ENCODE measurements at places on chromosomes 11 and 22. TPM values are rescaled to one million over a fixed set of nuclear protein-coding genes. Genes with fewer than 3 reads are reported as not detected.

The SLC22A24 gene
- not detected for total RNA-seq

The TBX1 gene
- 13.0 TPM for total RNA-seq

DNA sequence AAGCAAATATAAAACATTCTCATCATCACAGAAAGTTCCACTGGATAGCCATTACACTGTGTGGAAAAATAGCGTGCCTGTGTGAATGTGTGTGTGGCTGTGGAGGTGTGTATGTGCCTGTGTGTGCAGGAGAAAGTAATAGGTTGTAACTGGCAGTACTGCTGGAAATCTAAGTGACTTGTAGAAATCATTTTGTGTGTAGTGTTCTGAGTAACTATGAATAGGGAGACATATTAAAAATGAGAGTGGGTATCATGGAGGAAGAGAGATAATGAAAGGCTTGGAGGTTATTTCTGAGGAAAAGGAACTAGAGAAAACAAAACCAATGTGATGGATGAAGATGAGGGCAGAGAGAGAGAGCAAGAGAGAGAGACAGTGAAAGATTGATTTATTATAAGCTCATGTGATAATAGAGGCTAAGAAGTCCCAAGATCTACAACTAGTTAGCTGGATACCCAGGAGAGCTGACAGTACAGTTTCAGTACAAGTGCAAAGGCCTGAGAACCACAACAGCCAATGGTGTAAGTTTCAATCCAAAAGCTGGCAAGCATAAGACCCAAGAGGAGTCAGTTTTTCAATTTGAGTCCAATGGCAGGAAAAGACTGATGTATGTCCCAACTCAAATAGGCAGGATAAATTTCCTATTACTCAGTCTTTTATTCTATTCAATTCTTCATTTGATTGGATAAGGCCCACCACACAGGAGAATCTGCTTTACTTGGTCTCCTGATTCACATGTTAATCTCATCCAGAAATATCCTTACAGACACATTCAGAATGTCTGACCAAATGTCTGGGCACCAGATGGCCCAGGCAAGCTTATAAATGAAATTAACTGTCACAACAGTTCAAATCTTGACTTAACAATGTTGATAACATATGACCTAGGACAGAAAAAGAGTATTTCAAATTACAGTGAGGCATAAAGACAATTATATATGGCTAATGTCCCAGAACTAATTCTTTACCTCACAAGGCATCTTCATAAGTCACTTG lies 14.9 kb downstream of the KBTBD3 start:
- DNase-seq = no peak

GRCh38 chr11:72965672-72966071 lies 151.5 kb downstream of the ATG16L2 start:
- no peak for DNase-seq

The CBLIF gene
- not detected for total RNA-seq

- DNase-seq = peak; percentile 57
These were observed 67.7 kb downstream of the BCL2L13 start for GRCh38 chr22:17705951-17706900.

DNA sequence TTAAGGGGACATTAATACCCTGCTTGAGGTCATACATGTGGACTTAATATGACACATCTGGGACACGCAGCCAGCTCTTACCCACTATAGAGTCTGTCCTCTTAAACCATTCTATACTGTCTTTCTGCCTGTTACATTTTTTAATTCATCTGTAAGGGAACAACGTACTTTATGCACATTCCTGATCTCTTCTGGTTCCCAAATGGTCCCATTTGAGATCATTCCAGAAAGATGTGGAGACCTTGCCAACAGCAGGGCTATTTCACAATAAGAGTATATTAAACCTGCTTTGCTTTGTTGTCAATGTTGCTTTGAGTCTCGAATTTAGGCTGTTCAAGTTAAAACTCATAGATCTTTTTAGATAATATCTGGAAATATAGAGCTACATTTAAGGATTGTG lies 332.2 kb upstream of the RAG2 start:
- DNase-seq = no peak

DNA sequence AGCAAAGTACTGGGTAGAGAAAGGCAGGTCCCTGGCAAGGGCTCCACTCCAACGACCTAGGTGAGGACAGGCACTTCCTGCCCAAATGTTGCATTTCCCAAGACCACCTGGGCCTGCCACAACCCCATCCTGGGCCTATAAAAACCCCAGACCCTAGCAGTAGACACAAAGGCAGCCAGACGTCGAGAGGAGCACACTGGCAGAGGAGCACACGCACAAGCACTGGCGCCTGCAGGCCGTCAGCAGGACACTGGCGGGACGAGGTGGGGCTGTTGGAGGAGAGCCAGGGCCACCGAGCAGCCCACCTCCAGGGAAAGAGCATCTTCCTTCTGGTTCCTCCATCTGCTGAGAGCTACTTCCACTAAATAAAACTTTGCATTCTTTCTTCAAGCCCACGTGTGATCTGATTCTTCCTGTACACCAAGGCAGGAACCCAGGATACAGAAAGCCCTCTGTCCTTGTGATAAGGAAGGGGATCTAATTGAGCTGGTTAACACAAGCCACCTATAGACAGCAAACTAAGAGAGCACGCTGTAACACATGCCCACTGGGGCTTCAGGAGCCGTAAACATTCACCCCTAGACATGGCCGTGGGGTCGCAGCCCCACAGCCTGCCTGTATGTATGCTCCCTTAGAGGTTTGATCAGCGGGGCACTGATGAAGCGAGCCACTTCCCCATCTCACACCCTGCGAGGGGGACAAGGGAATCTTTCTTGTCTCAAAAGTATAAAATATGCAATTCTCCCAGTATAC lies 89.7 kb upstream of the MTMR2 start:
- no peak for DNase-seq

DNA sequence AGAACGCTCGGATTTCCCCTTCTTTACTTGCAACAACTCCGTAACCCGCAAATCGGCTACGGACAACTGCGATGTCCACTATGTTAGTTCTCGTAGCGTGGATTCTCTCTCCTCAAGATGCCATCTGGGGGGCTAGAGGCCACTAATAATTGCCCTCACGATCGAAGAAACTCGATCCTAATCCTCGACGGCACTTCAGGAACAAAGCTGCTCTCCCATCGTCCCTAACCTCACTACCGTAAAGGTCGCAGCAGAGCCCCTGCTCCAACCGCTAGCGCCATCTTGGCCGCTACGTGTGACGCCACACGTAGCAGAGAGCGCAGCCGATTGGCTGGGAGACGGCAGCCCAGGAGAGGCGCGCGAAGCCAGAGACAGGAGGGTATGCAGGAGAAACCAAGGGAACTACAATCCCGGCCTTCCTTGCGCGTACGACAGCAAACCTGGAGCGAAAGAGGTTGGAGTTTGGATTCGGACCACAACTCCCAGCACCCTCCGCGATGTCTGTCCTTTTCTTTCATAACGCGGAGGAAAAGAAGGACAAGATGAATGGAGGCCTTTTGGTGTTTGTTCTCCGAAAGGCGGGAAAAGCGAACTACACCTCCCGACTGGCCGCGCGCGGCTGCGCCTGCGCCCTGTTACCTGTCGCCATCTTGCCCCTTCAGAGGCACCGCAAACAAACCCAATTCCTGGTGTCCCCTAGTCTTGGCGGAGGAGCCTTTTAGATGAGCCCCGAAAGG lies at the start of gene EMSY:
Gene EMSY (plus strand): TSS at position 635 of the 737 bp plus-strand sequence. CDS start 1,921 bp downstream, outside the sequence.
- DNase-seq = peak; percentile 96

The MEN1 gene
- total RNA-seq = 18.7 TPM

The MTFP1 gene
- total RNA-seq = 9.1 TPM

- no peak for DNase-seq
These were observed 3.8 kb downstream of the DCPS start for GRCh38 chr11:126307706-126308105.

The VPREB3 gene
- not detected for total RNA-seq

GRCh38 chr11:3148990-3149851 lies 15.9 kb downstream of the OSBPL5 start:
- no peak for DNase-seq

DNA sequence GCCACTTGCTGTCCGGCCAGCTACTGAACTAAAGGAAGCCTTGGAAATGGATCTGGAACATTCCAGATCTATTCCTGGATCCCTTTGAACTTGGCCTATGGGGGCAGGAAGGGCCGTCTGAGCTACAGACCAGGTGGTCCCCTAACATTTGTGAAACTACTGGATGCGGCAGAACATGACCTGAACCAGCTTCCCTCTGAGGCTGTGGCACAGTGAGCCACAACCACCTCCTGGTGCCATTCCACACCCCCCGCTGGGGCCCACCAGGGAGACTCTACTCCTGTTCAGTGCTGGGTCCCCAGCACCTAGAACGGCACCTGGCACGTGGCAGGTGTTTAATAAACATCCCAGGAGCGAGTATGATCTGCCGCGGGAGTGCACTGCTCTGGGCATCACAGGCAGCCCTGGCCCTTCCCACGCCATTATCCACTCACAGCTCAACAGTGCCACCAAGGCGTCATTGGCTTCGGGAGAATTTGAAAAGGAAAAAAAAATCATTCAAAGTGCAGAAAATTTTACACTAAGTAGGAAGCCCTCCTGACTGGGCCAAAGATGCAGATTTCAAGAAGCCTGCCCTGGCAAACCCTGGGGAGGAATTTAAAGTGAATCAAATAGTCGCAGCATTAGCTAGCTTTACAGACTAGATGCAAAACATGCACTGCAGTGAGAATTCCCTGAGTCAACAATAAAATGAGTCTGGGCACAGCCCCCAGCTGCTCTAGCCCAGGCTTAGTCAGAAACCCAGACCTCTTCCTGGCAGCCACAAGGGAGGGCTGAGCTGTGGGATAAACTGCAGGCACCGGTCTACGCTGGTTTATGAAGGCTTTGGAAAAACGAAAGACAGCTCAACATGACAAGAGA lies 14.3 kb upstream of the EFCAB6 start:
- DNase-seq = no peak

The APOL4 gene
- total RNA-seq = 34.4 TPM

DNA sequence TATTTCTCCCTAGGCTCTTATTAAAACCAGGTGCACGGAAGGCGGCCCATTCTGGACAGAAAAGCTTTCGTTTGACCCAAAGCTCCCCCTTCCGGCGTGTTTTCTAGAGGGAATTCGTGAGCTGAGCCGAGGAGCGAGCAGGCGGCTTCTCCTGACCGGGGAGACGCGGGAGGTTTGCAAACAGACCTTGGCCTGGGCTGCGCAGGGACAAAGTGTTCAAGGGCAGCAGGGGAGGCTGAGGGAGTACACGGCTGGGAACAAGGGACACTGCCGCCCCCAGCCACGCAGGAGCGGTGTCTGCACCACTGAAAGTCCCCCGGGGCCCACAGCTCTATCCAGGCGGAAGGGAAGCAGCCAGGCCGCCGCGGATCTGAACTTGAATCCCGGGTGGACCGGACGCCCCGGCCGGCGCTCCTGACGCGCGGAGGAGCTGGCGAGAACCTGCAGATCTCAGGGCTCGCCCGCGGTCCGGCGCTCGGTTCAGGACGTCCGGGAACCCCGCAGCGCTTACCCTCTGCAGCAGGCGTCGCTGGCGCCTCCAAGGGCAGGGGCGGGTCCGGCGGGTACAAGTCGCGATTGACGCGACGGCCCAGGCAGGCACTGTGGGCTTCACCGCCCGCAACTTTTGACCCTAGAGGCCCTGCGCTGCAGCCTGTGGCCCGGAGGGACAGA lies 101.9 kb downstream of the WT1 start:
- peak; percentile 66 for DNase-seq

The ADM2 gene
- total RNA-seq = 4.6 TPM

The SLC7A4 gene
- 8.1 TPM for total RNA-seq

DNA sequence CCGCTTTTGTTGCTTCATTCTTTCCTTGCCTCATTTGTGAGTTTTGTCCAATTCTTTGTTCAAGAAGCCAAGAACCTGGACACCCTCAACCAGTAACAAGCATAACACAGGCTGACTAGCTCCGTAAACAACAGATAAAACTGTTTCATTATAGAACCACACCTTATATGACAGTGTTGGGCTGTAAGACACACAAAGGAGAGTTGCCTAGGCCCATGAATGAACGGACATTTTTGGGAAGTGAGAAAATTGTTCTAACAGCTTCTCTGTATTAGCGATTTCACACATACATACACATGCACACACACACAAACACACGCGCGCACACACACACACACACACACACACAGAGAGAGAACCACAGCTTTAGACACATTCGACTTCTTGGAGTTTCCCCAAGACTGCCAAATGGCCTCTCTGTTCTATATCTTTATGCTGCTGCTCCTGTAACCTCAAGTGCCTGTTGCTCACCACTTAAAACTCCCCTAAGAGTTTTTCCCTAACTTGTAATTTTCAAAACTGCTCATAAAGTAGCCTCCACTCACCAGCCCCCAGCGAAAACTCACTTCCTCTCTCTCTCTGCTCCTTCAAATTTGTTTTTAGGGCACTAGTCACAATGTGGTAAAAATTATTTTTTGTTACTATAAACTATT lies 35.9 kb downstream of the CTSC start:
- DNase-seq = no peak

The FAM83F gene
- total RNA-seq = 33.0 TPM

- DNase-seq = peak; percentile 53
These were observed 56.7 kb upstream of the PTPRJ start for GRCh38 chr11:47923667-47924066.

- no peak for DNase-seq
These were observed 28.1 kb downstream of the RRAS2 start for GRCh38 chr11:14330881-14331280.

The DNAJC24 gene
- total RNA-seq = 16.1 TPM

DNA sequence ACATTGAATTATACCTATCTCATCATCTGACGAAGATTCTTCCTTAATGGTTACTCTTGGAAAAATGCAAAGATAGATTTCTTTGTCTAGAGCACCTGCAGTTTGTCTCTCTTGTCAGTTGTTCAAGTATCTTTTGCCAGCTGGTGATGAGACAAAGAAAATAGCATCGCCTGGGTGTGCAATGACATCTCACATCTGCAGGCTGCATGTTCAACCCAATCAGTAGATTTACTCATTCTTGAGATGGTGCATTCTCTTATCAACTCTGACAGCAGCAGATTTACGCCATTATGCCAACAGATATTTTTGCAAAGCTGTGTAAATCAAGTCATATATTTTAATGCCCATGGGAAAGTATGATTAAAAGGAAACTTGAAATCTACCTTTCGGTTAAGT lies 164.6 kb upstream of the PDGFD start:
- DNase-seq = no peak

DNA sequence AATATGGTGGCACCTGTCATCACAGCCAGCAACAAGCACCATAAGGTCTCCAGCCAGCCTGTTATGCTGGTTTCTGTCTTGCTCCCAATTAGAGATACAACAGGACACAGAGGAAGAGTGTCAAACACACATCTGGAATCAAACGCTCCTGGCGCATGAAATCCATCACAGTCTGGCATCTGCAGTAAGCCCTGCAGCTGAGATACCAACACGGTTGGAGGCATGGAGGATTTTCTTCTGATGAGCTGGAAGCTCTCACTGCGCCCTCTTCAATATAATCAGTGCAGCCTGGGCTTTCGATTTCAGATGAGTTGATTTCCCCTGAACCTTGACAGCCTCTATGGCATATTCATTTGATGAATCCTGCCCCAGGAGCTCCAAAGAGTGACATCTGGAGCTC lies 27.8 kb upstream of the CARS1 start:
- no peak for DNase-seq

GRCh38 chr11:63961608-63962412 lies 12.6 kb upstream of the COX8A start:
- peak; percentile 70 for DNase-seq

DNA sequence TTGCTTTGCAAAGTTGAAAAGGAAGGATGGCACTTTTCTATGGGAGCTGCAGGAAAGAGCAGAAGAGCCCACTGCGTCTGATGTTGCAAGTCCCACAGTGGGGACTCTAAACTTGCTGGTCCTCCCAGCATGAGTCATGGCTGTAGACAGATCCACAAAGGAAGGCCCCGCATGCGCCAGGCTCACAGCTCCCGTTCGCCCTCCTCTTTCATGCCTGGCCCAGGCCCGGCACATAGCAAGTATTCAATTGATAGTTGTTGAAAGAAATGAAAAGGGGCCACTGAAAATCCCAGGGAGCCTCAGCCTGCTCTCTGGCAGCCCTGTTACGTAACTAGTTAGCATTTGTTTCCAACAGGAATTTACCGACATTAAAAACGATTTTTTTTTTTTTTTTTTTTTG lies 18.9 kb downstream of the AP1B1 start:
- DNase-seq = peak; percentile 59

Data from ureter (tissue), 1 donor.